ENCODE measurements at places on chromosomes 13 and 19. TPM values are rescaled to one million over a fixed set of nuclear protein-coding genes. Genes with fewer than 3 reads are reported as not detected.

GCDH gene
- total RNA-seq, result 57.7 TPM

DNA sequence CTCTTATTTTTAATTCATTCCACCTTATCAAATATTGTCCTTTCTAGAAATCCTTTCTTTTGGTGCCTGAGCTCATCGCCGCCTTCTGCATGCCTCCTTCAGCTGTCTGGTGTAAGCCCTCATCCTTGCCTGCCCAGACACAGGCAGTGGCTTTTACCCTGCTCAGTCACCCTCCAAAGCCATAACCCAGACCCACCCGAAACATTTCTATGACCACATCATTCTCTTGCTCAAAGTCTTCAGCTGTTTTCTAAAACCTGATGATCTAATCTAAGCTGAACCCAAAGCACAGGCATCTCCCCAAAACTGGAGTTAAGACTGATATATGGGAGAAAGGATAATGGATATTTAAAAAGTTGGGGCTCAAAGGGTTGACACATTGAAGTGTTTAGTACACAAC is 753.7 kb upstream of the SGCG start:
- H3K4me1 ChIP-seq, result peaks cover 11% of the 10 kb centered on the region
- H3K27me3 ChIP-seq, result no peaks in the 10 kb centered on the region
- no peaks in the 10 kb centered on the region for H3K36me3 ChIP-seq

GRCh38 chr19:29670255-29670654 is 5.0 kb downstream of the PLEKHF1 start:
- H3K36me3 ChIP-seq, result no peaks in the 10 kb centered on the region
- H3K27ac ChIP-seq, result no peak overlapping the region
- H3K4me1 ChIP-seq, result peaks cover 66% of the 10 kb centered on the region

TRMT1 gene
- total RNA-seq, result 21.5 TPM

KLK2 gene
- not detected for total RNA-seq

PSG1 gene
- total RNA-seq, result not detected

- H3K27me3 ChIP-seq, result no peaks in the 10 kb centered on the region
- H3K27ac ChIP-seq, result no peak overlapping the region
- no peak for DNase-seq
- no peak overlapping the region for H3K4me3 ChIP-seq
- H3K36me3 ChIP-seq, result no peaks in the 10 kb centered on the region
- peaks cover 19% of the 10 kb centered on the region for H3K4me1 ChIP-seq
Measured at GRCh38 chr19:16497042-16497441, 848 bp downstream of the C19orf44 start.

- H3K27me3 ChIP-seq, result no peaks in the 10 kb centered on the region
- DNase-seq, result no peak
- no peaks in the 10 kb centered on the region for H3K4me1 ChIP-seq
- H3K36me3 ChIP-seq, result no peaks in the 10 kb centered on the region
Measured at GRCh38 chr13:93936901-93937300, 542.6 kb downstream of the DCT start.

TSSK6 gene
- total RNA-seq, result 2.6 TPM

DNA sequence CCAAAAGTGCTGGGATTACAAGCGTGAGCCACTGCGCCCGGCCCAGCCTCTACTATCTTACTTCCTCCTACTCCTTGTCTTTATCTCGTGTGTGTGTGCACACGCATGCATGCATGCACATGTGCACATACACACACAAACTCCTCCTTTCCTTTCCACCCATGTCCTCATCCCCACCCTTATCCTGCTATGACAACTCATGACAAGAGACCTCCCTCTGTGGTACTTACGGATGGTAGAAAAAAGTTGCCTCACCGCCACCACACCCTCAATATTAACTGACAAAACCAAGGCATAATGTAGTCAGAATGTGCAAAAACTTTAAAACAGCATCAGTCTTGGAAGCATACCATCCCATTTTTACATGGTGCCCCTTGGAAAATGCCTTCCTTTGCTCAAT is 15.9 kb upstream of the EEF1AKMT1 start:
- H3K4me1 ChIP-seq, result peaks cover 7% of the 10 kb centered on the region
- no peak overlapping the region for H3K4me3 ChIP-seq
- H3K27me3 ChIP-seq, result no peaks in the 10 kb centered on the region
- no peaks in the 10 kb centered on the region for H3K36me3 ChIP-seq
- H3K27ac ChIP-seq, result no peak overlapping the region

ALKBH6 gene
- total RNA-seq, result 9.6 TPM

MUC16 gene
- 0.52 TPM for total RNA-seq

MTMR6 gene
- total RNA-seq, result 11.2 TPM

CCNA1 gene
- not detected for total RNA-seq

Measured in body of pancreas (tissue), 4 donors.